ENCODE measurements at places on chromosomes 13 and 19.

GRCh38 chr13:40895227-40896184 is 106.1 kb downstream of the SLC25A15 start:
- DNase-seq: no peak

GRCh38 chr13:112769615-112770014 is 79.8 kb downstream of the ATP11A start:
- DNase-seq: no peak

GRCh38 chr19:28840891-28841290 is 372.1 kb downstream of the UQCRFS1 start:
- no peak for DNase-seq

- DNase-seq: no peak
These were observed 69.7 kb upstream of the UBL3 start for GRCh38 chr13:29920025-29920643.

GRCh38 chr19:1909761-1910080 is 4.5 kb downstream of the ADAT3 start:
- DNase-seq: no peak

DNA sequence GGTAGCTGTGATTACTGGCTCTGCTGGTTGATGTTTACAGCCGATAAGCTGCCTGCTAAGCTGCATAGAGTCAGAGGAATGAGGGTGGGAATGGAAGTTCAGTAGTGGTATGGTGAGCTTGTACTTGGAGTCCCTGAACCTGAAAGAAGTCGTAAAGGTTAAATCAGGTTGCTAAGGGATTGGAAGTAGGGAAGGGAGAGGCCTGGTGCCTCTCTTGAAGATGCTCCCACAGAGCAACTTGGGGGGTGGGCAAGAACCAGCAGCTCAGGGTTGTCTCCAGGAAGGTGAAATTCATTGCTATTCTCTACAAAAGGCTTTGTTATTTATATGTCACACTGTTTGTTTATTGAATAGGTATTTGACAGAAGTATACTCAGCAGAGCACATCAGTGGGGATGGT is 73.8 kb upstream of the OLFM4 start:
- no peak for DNase-seq

DNA sequence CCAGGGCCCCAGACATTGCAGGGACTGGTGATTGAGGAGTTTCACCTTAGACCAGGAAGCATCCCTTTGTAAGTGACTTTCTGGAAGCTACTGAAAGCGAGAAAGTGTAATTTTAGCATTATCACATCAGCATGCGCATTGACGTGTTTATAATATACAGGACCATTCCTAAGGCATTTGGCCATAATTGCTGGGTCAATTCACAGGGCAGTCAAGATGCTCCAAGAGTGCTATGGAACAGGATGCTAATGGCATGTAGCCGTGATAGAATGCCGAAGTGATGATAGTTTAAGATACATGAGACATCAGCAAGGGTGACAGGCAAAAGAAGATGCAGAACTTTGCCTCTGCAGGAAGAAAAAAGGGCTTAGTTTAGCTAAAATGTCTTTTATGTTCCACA is 347.6 kb upstream of the NBEA start:
- DNase-seq: no peak

DNA sequence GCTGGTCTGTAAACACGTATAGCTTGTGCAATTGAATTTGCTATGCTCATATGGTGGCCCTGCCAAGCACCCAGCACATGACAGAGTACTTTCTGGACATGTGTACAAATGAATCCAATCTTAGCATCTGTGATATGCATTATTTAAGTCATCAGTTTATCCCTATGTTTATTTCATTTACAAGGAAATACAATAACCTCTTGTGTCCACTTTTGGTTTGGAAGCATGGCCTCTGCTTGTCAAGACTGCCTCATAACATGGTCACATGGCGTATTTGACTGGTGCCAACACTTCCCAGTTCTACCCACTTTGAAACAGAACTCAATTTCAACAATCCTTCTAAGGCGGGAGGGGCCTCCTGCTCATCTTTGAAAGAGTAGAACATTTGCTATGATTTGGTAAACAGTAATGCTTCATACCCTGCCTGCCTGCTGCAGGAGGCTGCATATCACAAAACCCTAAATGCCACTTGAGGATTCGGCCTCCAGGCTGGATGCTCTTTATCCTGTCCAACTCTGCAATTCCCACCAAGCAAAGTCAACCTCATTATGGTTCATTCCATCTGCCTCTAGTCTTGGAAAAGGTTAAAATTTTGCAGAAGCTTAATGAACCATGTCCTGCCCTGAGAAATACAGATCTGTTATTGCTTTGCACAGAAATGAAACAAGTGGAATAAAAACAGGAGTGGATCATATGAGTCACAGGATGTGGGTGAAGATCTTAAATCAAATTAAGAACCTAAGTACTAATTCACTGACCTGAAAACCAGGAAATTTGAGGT is 151.3 kb downstream of the CYSLTR2 start:
- DNase-seq: no peak

DNA sequence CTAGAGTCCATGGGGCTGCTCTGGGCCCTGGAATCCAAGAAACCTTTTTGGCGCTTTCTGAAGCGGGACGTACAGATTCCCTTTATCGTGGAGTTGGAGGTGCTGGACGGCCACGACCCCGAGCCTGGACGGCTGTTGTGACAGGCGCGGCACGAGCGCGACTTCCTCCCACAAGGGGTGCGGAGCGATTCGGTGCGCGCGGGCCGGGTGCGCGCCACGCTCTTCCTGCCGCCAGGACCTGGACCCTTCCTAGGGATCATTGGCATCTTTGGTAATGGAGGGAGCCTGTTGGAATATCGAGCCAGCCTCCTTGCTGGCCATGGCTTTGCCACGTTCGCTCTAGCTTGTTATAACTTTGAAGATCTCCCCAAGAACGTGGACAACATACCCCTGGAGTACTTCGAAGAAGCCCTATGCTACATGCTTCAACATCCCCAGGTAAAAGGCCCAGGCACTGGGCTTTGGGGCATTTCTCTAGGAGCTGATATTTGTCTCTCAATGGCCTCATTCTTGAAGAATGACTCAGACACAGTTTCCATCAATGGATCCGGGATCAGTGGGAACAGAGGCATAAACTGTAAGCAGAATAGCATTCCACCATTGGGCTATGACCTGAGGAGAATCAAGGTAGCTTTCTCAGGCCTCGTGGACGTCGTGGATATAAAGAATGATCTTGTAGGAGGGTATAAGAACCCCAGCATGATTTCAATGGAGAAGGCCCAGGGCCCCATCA is 3.5 kb upstream of the ZFP82 start:
- DNase-seq: no peak

DNA sequence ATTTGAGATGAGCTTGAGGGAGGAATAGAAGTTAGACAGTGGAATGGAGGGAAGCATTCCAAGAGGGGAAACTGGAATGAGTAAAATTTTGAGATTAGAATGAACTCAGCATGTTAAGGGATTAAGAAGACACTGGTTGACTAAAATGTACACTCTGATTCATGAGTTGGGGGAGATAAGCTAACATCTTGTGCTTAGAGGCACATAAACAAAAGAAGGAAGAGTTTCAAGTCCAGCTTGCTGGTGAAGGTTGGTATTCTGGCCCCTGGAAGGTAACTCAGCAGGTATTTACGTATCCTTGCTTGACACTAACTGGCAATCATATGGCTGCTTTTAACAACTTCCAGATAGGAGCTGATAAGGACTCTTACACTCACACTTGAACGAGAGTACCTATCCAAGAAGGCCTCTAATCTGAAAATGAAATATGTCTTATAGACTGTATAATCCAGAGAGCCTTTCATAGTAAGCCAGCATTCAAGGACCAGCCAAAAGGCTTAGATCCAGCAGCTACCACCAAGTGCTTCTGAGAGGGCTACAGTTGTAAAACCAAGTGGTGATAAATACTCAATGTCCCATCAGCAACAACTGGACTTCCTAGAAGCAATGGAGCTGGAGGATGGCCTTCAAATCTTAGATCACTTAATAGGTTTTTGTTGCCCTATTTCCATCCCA is 149.7 kb upstream of the SERP2 start:
- DNase-seq: no peak

DNA sequence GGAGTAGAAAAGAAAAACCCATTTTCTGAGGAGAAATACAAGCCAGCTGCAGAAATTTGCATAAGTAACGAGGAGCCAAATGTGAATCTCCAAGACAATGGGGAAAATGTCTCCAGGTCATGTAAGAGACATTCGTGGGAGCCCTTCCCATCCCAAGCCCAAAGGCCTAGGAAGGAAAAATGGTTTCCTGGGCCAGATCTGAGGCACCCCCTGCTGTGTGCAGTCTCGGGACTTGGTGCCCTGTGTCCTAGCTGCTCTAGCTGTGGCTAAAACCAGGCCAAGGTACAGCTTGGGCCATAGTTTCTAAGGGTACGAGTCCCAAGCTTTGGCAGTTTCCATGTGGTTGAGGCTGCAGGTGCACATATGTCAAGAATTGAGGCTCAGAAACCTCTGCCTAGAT is 444.9 kb downstream of the PCDH20 start:
- DNase-seq: no peak

- DNase-seq: no peak
These were observed 10.0 kb upstream of the NDUFS7 start for GRCh38 chr19:1373534-1374249.

DNA sequence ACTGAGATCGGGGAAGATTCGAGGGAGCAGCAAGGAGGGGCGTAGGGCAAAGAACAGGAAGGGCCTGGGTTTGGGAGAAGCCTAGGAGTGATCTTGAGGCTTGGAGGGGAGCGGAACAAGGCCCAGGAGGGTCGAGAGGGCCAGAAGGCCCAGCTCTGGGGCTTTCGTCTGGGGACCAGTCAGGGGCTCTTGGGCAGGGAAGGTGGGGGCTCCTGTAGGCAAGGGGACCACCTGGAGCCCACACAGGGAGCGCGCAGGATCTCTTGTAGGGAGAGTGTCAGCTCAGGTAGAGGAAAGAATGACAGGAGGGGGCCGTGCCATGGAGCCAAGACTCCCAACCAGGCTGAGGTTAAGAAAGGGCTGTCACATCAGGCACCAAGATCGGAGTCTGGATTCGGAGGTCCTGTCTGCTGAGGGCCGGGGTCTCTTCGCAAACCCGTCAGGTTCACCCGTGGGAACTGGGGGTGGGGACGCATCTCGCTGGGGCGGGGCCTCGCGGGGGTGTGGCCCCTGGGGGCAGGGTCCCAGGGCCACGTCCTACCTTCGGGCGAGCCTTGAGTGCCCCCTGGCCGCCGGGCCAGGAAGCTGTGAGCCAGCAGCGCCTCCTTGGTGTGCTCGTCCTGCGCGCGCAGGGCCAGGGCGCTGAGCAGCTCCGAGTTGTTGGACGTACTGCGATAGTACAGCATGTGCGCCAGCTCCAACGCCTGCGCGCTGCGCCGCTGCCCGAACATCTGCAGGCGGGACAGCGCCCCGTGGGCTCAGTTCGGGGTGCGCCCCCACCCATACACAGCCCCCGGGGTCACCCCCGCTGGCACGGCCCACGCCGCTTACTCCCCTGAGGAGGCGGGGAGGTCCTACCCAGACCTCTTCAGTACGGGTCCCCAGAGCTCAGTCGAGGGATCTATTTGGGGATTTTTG is 8.4 kb downstream of the EMP3 start:
- DNase-seq: peak; percentile 76
